ENCODE measurements at places on chromosomes 12 and 14.

GRCh38 chr12:188910-189621, 24.9 kb downstream of the SLC6A12 start:
- DNase-seq: peak; percentile 55

GRCh38 chr12:44848703-44849085, 27.4 kb downstream of the NELL2 start:
- DNase-seq: no peak

- no peak for DNase-seq
Measured at GRCh38 chr12:80830533-80831088, 107.1 kb downstream of the LIN7A start.

DNA sequence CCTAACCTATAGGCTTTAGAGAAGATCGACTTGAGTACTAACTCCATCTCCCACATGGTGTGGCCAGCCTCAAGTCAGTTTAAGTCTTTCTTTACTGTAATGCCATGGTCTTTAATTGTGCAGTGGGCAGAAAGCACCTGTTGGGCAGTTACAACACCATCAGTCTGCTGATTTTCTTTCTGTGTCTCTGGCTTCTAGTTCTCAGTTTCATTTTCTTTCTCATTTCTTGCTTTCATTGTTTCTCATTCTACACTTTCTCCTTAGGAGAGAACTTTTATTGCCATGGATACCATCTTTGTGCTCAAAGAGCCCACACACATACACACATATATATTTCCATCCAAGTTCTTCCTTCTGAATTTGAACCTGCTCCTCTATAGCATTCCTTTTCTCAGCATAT, 96.1 kb upstream of the SLC16A7 start:
- no peak for DNase-seq

- peak; percentile 85 for DNase-seq
Measured at GRCh38 chr12:118337194-118337838, 35.4 kb downstream of the TAOK3 start.

DNA sequence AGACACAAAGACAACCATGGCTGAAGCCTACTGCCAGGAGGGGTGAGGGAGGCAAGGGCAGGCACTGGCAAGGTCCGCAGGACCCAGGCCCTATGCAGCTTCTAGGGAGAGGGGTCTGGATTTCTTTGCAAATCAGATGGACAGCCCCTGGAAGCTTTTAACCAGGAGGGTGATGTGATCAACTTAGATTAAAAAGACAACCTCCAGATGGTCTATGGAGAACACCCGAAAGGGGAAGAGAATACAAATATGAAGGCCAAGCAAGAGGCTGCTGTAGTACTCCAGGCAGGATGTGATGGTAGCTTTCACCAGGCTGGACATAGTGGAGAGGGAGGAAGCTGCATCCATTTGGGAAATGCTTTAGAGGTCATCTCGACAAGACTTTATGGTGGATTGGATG, 83.3 kb upstream of the TSPAN11 start:
- no peak for DNase-seq

- DNase-seq: peak; percentile 25
Measured at GRCh38 chr12:41034686-41035085, 153.4 kb upstream of the PDZRN4 start.

- DNase-seq: peak; percentile 23
Measured at GRCh38 chr12:48818831-48819590, 715 bp downstream of the CACNB3 start.

DNA sequence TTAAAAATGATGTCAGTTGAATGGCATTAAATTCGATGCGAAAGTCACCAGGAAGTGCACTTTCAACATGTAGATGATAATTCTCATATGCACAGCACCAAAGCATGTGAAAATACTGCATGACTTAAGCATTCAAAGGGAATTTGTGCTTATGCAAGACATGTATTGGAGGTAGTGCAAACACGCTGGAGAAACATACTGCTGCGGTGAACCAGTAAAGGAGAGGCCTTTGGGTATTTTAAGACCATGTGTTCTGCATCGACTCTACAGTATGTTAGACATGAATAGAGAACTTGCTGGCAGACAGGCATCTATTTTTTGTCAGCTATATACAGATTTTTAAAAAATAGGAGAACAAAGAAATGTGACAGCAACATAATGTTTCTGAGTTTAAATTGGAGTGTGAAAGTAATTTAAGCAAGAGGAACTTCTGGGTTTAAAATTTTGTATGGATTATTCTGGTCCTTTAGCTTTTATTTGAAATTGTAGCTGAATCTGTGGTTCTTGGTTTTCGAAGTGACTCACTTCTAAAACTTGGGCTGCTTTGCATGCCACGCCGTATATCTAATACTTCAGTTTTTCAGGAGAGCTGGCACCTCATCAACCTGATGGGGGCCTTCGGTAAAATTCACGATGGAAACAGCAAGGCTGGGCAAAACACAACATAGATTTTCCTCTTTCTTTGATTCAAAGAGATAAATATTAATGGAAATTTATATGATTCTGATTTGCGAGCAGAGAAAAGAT, 408.7 kb downstream of the APAF1 start:
- DNase-seq: no peak

DNA sequence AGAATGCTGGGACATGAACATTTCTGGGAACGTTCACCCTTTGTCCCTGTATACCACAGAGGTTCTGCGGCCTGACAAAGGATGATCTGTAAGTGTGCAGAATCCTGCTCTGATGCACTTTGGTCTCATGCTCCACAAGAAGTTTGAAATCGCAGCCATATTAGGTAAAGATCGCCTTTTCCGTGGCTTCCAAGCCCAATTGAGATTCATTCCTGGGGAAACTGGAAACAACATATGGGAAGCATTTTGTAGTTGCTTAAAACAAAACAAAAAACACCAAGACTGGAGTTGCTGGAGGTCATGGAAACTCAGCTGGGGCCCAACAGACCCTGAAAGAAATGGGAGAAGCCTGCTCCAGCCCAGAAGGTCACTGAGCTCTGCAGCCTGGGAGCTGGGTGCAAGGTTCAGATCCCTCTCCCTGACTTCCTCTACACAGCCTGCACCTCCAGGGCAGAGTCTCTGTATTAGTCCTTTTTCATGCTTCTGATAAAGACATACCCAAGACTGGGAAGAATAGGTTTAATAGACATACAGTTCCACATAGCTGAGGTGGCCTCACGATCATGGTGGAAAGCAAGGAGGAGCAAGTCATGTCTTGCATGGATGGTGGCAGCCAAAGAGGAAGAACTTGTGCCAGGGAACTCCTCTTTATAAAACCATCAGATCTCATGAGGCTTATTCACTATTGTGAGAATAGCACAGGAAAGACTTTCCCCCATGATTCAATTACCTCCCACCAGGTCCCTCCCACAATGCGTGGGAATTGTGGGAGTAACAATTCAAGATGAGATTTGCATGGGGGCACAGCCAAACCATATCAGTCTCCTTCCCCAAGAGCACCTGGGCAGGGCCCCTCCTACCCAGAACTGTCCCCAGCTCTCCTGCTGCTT, 60.8 kb upstream of the CHGA start:
- DNase-seq: no peak

GRCh38 chr12:7650091-7650490, 15.6 kb downstream of the APOBEC1 start:
- DNase-seq: no peak

DNA sequence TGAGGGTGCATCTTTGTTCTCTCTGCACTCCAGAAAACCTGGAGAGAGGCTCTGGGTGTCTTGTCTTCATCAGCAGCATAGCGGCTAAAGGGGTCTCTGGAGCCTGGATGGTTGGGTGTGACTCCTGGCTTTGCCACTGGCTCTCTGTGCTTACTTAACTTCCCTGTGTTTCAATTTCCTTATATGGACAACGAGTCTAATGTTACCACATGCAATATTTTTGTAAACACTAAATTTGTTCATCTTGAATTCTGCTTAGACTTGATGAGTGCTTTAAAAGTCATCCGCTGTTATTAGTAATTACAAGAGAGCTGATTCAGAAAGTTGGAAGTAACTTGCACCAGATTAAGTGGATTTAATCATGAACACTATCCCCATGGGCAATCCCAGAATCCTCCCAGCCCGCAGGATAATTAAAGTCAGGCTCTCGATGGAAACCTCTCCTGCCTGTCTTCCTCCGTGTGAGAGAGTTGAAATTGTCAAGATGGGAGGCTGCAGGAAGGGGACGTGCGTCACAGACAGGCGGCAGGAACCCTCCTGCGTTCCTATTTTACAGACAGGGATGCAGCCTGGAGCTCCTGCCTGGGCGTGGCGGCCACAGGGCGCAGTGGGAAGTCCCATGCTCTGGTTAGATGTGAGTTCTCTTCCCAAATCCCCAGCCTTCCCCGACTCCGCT, 201.2 kb downstream of the TTC8 start:
- peak; percentile 81 for DNase-seq

DNA sequence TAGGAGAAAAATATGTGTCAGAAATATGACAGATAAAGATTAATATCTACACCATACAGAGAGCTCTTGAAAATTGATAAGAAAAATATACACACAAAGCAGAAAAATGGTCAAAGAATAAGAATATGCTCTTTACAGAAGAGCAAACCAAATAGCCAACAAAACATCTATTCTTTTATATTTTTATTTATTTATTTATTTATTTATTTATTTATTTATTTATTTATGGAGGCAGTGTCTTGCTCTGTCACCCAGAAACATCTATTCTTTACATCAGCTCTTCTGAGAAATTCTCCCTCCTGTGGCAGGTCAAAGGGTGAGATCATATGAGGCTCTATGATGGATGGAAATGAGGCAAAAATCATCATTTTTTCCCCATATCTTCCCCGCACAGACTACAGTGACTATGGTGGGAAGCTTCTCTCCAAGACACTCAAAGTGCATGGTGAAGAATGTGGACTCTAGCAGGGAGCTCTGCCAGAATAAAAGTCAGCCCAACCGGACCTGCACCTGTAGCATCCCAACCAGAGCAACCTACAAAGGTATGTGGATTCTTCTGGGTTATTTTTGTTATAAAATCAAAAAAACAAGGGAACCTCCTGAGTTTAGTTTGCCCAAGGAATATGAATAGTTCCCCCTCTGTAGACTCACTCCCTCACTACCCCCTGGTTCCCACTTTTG, 71.4 kb downstream of the PLXNC1 start:
- no peak for DNase-seq

GRCh38 chr14:98725191-98725590, 546.8 kb downstream of the BCL11B start:
- DNase-seq: no peak

GRCh38 chr14:95573313-95573712, 38.5 kb downstream of the GLRX5 start:
- no peak for DNase-seq

Data from fibroblast of villous mesenchyme (primary cell).